Stromal cell of bone marrow (primary cell): ENCODE measurements at places on chromosomes 5 and 9.

DNA sequence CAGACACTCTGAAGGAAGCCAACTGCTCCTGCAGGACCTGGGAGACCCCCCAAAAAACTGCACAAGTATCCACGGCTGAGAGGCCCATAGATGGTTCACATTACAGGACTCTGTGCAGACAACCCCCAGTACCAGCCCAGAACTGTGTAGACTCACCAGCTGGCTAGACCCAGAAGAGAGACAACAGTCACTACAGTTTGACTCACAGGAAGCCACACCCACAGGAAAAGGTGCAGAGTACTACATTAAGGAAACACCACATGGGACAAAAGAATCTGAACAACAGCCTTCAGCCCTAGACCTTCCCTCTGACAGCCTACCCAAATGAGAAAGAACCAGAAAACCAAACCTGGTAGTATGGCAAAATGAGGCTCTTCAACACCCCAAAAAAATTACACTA lies 281.2 kb upstream of the RGMB start:
- DNase-seq: no peak

- DNase-seq: no peak
Measured at GRCh38 chr5:163033656-163034055, 403.7 kb upstream of the CCNG1 start.

- no peak for DNase-seq
Measured at GRCh38 chr5:132491368-132492364, 1.1 kb upstream of the IRF1 start.

DNA sequence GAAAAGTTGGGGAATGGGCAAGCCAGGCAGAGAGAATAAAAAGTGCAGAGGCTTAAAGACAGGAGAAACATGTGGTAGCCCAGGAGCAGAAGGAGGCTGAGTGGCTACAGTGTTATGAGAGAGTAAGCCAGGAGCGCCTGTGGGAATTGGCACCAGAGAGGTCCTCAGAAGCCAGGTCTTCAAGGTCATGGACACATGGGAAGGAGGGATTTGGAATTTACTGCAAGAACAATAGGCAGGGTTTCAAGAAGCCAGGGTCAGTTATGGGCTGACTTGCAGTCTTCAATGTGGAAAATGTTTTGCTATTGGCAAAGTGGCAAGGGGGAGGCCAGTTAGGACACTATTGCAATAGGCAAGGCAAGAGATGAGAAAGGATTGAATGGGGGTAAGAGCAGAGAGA lies 29.3 kb downstream of the ERAP1 start:
- DNase-seq: no peak

- no peak for DNase-seq
Measured at GRCh38 chr5:44833249-44833648, 24.5 kb downstream of the MRPS30 start.

DNA sequence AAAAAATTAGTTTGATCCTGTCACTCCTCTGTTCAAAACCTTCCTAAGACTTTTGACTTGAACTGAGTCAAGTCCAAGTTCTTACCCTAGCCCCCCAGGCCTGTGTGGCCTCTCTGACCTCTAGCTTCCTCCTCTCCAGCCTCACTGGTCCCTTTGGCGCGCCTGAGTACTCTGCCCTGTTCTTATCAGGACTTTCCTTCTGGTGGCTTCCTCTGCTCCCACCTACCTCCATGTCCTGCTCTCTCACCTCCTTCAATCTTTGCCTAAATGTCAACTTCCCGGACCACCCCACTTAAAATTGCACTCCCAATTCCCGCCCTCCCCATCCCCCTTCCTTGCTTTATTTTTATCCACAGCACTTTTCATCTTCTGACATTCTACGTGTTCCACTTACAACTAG lies 526.1 kb upstream of the KLF4 start:
- DNase-seq: no peak

DNA sequence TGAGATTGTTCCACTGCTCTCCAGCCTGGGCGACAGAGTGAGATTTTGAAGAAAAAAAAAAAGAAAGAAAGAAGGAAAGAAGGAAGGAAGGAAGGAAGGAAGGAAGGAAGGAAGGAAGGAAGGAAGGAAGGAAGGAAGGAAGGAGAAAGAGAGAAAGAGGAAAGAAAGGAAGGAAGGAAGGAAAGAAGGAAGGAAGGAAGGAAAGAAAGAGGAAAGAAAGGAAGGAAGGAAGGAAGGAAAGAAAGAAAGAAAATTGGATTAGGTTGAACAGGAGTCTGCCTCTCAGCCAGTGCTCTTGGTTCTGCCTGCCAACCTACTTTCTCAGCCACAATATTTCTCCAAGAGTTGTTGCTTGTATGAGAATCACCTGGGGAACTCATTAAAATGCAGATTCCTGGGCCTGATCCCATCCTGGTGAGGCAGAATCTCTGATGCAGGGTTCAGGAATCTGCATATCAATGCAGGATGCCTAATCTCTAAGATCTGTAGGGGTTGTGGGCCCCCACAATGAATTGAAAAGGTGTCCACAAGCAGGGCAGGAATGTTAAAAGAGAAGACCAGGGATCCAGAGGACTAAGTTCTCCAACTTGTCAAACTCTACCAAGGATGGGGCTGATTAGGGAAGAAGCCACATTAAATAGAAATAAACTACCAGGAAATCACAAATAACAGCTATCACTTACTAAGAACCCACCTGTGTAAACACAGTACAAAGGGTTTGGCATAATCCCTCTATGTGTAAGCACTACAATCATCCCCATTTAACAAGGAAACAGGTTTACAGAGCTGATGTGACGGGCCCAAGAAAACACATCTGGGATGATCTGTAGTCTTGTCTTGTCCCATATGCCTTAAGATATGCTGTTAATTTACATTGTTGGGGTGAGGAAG lies 23.4 kb upstream of the GALNT10 start:
- DNase-seq: no peak

- DNase-seq: no peak
Measured at GRCh38 chr5:77637170-77637997, 1.1 kb downstream of the OTP start.

DNA sequence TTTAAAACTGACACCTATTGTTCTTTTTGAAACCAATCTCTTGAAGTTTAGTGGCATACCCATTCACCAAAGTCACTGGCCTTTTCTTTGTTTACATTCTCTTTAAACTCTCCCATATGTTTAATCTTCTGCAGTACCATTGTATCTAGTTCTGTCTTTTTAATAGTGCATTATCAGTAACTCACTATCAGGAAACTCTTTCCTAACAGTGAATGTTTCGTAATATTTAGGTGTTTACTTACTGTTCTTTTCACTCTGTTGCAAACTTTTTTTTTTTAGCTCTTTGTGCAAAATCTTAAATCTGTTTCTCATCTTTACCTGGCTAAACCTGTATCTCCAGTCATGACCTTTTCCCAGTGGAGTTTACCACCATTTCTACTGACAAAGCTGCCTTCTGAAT lies 17.2 kb downstream of the SMAD5 start:
- no peak for DNase-seq
